ENCODE measurements at places on chromosomes 2 and 18.
A peak's percentile ranks its signal among the peaks of the same experiment; 100 is the strongest.

GRCh38 chr18:35097195-35097594, 56.0 kb downstream of the MAPRE2 start:
- DNase-seq = no peak

- peak; percentile 60 for DNase-seq
Measured at GRCh38 chr2:46942143-46942526, 26.5 kb upstream of the MCFD2 start.

- no peak for DNase-seq
Measured at GRCh38 chr2:224729435-224729834, 13.3 kb upstream of the CCDC195 start.

GRCh38 chr2:124649001-124649400, 623.9 kb downstream of the CNTNAP5 start:
- DNase-seq = no peak

GRCh38 chr2:40725950-40726349, 274.1 kb upstream of the SLC8A1 start:
- DNase-seq = no peak

DNA sequence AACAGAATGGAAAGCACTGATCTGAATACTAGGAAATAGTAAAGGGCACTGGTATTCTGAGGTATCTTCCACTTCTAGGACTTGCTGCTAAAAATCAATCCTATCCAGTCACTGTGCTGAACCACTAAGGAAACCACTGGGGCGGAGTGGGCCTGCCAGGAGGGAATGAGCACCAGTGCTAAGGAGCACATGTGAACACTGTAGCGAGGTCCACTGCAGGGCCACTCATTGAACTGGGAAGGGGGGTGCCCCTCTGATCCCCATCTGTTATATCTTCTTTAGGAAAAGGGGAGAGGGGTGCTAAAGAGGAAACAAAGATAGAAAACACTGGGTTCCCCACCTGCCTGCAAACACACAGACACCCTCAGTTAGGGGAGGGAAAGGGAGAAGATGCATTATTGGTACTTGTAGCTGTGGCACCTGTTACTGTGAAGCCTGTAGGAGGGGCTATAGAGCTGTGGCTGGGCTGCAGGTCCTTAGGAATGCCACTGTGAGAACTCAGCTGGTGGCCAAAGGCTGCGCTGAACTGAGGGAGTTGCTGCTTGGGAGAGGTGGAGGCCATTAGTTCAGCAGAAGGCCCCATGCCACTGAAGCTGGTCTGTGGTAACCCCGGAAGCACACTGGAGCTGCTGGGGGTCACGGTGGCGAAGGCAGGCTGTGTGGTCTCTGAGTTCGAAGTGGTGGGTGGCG, 81.8 kb downstream of the INO80D start:
- no peak for DNase-seq

DNA sequence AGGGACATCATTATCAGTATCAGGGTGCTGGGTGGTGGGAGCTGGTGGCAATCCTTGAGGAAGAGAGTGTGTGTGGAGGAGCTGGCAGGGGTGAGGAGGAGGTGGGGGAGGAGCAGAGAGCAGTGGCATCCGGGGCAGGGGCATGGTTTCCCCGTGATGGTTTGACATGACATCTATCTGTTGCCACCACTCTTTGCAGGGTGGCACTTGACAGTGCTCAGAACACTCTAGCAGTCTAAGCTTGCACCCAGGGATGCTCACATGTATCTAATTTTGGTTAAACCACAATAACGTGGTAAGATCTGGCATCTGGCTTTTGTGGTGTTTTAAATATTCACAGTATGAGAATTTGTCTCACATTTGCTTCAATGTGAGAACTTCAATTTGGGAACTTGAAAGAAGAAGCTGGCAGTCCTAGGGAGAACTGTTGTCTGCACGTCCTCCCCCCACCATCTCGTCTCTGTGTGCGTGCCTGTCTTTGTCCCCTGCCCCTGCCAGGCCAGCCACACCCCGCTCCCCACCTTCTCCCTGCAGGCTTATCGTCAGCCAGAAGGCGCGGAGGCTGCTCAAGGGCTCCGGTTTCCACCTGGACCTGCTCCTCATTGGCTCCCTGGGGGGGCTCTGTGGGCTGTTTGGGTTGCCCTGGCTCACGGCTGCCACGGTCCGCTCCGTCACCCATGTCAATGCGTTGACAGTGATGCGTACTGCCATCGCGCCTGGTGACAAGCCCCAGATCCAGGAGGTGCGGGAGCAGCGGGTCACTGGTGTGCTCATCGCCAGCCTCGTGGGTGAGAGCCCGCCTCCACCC, 11.7 kb downstream of the SLC4A3 start:
- no peak for DNase-seq

DNA sequence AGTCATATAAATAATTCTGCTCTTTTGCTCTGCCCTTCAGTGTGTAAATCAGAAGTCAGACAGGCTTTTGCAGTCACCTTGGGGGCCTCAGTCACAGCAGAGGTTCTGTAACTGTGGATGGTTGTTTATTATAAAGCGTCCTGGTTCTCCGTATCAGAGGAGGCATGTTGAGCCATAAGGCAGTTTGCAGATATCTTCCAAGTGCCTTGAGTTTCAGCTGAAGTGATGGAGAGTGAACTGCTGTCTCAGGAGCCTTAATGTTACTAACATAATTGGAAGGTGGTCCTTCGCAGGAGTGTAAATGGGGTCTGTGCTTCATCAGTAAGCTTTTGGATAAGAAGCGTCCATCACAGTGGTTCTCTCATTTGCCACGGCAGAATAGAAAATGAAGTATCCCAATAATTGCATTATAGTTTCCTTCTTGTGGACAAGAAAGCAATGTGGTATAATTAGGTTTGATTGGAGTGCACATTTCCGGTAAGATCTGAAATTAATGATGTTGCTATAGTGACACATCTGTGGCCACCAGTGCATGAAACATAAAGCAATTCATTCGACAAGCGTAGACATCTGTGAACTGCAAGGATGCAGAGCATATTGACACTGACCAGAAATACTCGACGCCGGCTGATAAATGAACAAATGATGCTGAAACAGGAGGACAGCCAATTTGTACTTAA, 112.5 kb upstream of the NFATC1 start:
- DNase-seq = no peak

DNA sequence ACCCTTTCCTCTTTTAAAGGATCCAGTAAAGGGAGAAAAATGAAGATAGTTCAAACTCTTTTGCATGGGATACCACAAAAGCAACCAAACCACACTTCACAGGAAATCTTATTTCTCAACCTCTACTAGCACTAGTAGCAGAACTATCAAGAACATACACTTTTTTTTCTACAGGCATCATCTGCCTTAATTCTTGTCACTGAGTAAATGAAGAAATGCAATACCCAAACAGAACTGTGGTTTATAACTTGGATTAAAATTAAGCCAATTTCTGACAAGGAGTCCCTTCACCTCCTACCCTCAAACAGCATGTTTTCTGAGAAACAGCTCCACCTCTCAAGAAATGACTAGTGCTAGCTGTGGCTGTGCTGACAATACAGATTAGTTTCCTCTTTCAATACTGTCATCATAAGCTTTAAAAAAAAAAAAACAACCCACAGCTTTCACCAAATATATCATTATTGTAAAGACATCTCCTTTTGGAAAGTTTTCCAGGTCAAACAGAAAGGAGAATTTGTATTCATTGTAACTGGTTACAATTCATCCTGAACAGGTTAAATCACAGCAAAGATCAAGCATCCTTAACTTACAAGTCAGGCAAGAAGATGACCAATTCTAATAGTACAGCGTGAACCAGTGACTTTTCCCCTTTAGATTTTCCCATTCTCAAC, 44.4 kb downstream of the PTPN2 start:
- DNase-seq = peak; percentile 28

DNA sequence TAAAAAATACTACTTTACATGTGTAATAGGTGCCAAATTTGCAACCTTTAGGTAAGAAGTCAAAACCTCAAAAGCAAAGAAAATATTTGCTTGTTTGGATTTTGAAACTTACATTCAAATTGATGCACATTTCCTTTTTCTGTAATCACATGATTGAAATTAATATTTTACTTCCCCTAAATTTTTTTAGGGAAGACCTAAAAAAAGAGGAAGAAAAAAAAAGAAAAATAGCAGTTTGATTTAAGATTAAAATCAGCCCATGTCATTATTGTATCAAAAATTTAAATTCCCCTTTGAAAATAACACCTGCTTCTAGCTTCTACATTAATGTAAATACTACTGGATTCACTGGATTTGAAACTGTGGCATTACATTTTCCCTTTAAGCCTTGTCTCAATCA, 68.2 kb upstream of the STON1 start:
- no peak for DNase-seq

DNA sequence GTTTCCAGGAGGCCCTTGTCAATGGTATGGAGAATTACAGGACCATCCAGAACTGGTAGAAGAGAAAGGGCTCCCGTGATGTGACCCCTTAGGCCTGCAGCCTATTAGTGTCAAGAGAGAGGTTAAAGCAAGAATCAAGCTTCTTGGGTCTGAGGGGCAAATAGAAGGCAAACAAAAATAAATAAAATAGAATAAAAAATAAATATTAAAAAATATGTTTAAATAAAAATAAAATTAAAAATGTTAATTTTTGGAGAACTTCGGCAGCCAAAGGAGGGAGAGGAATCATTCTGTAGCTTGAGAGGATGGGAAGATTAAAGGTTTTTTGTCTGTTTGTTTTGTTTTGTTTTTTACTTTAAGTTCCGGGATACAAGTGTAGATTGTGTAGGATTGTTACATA, 15.2 kb upstream of the TMEM178A start:
- DNase-seq = no peak

- no peak for DNase-seq
Measured at GRCh38 chr2:236546561-236547002, 23.0 kb upstream of the ACKR3 start.

DNA sequence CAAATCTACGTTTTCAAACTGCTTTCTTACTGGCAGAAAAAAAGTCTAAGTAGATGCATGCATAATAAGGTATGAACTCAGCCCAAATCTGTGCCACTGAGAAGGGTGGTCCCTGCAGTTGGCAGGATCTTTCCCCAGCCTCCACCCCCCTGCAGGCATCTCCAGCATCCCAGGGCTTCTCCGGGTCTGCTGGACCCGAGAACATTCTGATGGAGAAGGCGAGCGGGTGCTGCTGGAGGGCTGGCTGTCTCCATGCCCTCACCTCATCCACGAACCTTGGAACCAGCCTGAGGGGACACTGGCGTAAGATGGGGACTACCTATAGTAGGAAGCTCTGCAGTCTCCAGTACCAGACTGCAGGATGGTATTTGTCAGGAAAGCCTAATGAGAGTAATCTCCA, 198.9 kb downstream of the HDAC4 start:
- DNase-seq = no peak

GRCh38 chr18:79250301-79250981, 145.3 kb upstream of the NFATC1 start:
- no peak for DNase-seq

- DNase-seq = no peak
Measured at GRCh38 chr2:33215299-33215698, 261.1 kb upstream of the RASGRP3 start.

- no peak for DNase-seq
Measured at GRCh38 chr18:44974174-44974573, 293.5 kb downstream of the SETBP1 start.

DNA sequence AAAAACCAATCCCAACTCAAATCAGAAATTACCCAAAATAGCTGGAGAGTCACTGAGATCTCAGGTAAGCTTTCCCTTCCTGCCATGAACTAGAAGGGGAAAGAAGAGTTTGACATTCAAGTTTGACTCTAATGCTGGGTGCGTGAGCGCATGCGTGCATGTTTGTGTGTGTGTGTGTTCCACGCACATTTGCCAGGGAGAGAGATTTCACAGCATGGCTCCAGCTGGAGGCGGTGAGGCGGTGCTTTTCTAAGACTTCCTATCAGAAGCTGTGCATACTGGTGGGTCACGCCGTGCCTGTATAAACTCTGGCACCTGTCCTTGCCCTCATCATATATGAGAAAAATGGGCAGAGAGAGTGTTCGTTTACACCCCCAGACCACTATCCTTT, 116.2 kb downstream of the MSH2 start:
- no peak for DNase-seq

GRCh38 chr2:123808243-123808642, 216.8 kb upstream of the CNTNAP5 start:
- no peak for DNase-seq

DNA sequence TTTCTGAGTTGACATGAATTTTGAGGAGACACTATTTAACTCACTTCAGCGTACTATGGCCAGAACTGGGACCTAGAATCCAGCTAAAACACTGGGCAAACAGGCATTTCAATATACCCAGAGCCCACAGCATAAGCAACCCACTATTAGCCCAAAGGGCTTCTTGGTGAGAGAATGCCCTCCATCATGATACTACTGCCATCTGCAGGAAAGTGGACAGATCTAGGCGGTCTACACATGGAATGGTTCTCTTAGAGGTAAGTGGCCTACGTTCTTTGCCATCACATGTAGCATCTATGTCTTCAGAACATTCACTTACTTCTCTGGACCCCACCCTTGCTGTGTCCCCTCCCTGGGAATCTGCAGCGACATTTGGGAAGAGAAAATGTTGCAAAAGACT, 181.3 kb upstream of the LINC00305 start:
- DNase-seq = no peak

GRCh38 chr18:69580107-69580506, 179.4 kb downstream of the DOK6 start:
- DNase-seq = no peak

DNA sequence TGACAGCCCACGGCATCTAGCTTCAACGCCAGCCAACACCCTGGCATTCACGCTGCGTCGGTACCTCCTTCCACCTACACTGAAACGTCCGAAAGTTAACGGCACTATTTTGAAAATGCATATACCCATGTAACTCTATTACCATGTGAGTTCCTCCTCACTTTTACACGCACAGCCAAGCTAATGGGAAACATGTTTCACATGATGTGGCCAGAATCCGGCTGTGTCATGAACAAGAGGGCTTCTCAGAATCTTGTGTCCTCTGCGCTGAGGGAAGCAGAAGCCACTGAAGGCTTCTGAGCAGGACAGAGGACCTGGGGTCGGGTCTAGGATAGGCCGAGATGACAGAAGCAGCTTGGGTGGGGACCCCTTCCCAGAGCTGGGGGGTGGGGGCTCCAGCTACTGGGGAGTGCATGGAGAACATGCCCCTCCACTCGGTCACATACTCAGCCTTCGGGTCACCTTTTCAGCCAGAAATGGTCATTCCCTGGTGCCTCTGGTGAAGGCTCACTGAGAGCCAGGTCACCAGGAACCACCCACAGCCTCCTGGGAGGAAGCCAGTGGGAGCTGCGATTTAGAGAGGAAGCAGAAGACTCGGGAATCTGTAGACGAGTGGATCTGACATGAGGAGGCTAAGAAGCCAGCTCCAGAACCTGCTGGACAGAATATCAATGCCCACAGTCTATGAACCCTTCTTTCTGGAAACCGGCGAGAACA, 41.5 kb downstream of the HDAC4 start:
- no peak for DNase-seq

DNA sequence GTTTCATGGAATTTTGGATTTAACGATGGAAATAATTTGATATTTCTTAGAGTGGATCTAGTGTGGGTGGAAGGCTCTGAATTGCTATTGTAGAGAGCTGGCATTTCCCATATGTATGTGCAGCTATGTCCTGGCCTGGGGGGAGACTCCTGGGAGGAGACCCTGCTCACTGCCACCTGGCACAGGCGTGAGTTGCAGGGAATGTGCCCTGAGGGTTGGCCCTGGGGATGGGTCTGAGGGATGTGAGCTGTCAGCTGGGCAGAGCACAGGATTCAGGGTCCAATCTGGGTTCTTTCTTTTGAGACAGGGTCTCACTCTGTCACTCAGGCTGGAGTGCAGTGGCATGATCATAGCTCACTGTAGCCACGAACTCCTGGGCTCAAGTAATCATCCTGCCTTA, 120.2 kb downstream of the CLIP4 start:
- DNase-seq = no peak

Data from stimulated activated CD4-positive, alpha-beta T cell treated with anti-CD3 and anti-CD28 coated beads, Interleukin-1b, Interleukin-23, amount 100 ng/mL, for 4 hours (primary cell).